Spleen (tissue), 13 donors: ENCODE measurements at places on chromosomes 13 and 19. TPM values are rescaled to one million over a fixed set of nuclear protein-coding genes. Genes with fewer than 3 reads are reported as not detected.
A peak's percentile ranks its signal among the peaks of the same experiment; 100 is the strongest.

Gene CCL25
- polyA plus RNA-seq = 0.51 TPM

Gene SLC1A6
- polyA plus RNA-seq = not detected

Gene NCAN
- not detected for polyA plus RNA-seq

Gene GJB6
- 0.30 TPM for polyA plus RNA-seq

Gene ZNF763
- 6.4 TPM for polyA plus RNA-seq

Gene ALG11
- polyA plus RNA-seq = 3.1 TPM

Gene GSX1
- not detected for polyA plus RNA-seq

Gene CEACAM8
- polyA plus RNA-seq = 1.2 TPM

Gene LIM2
- polyA plus RNA-seq = not detected

Gene ADGRE3
- polyA plus RNA-seq = 0.05 TPM

GRCh38 chr19:35000647-35001501 is 751 bp downstream of the GRAMD1A start:
- peak overlapping the region; percentile 98 for H3K27ac ChIP-seq
- no peaks in the 10 kb centered on the region for H3K27me3 ChIP-seq
- DNase-seq = peak; percentile 90
- peak overlapping the region; percentile 88 for H3K4me3 ChIP-seq

- no peak overlapping the region for H3K4me3 ChIP-seq
- no peaks in the 10 kb centered on the region for H3K36me3 ChIP-seq
- H3K27ac ChIP-seq = no peak overlapping the region
- DNase-seq = no peak
- peaks cover 24% of the 10 kb centered on the region for H3K4me1 ChIP-seq
Measured at GRCh38 chr13:46392967-46393366, 5.9 kb upstream of the RUBCNL start.

DNA sequence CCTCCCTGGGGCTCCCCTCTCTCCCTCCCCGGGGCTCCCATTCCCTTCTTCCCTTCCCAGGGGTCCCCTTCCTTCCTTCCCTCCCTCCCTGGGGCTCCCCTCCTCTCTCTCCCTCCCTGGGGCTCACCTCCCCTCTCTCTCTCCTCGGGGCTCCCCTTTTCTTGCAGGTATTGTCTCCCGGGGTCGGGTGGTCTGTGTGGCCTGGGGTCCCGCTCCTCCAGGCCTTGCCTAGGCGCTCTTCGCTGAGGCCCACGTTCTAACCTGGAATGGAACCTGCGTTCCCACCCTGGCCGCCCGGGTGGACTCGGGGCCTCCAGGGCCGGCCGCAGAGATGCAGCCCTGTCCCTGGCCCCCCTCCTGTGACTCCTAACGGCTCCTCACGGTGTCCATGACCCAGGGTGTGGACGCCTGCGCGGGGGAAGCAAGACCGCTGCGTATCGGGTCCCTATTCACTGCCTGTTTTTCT is 940 bp upstream of the DCUN1D2 start:
- peak; percentile 89 for DNase-seq
- peaks cover 6% of the 10 kb centered on the region for H3K36me3 ChIP-seq
- H3K27me3 ChIP-seq = no peaks in the 10 kb centered on the region

DNA sequence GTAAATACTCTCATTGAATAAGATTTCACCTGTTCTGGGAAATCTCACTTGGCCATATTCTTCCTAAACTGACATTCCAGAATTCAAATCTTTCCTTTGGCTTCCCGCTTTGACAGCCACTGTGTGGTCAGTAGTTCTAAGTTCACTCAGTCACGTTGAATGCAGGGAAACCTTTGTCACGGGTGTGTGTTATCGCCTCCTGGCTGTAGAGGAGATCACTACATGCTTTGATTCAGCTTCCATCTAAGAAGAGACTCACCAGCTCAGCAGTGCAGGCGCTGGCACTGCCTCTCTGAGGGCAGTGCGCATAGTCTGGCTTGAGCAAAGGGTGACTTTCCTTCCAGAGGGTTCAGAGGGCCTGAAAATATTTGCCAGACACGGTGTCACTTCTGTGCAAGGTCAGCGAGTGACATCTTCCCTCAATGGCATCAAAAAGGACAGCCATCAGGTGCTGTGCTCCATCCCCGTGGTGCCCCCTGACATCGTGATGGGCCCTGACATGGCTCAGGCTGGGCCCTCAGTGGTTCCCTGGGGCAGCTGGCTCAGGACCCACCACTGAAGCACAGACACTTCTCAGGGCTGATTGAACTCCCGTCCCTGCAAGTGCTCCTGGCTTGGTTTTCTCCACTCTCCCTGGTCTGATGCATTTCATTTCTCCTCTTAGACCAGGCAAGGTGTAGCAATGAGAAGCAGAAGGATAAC is 635.4 kb upstream of the ARGLU1 start:
- H3K4me1 ChIP-seq = no peaks in the 10 kb centered on the region
- no peaks in the 10 kb centered on the region for H3K27me3 ChIP-seq
- H3K36me3 ChIP-seq = no peaks in the 10 kb centered on the region
- no peak for DNase-seq
- peak overlapping the region; percentile 57 for H3K27ac ChIP-seq
- no peak overlapping the region for H3K4me3 ChIP-seq

GRCh38 chr19:56995303-56995702 is 124.5 kb upstream of the USP29 start:
- H3K27ac ChIP-seq = no peak overlapping the region
- DNase-seq = peak; percentile 15
- H3K36me3 ChIP-seq = no peaks in the 10 kb centered on the region

DNA sequence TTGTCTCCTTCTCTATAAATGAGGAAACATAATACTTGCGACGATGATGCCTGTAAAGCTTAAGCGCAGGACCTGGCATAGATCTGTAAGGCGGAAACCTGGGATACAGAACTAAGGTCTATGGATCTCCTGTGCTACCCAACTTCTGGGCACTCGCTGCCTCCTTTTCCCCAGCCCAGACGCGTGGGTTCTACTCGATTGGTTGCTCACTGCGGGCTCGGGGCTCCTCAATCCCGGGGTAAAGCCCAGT is 615 bp upstream of the PSMC4 start:
- peaks cover 34% of the 10 kb centered on the region for H3K36me3 ChIP-seq
- H3K4me1 ChIP-seq = peaks cover 19% of the 10 kb centered on the region

DNA sequence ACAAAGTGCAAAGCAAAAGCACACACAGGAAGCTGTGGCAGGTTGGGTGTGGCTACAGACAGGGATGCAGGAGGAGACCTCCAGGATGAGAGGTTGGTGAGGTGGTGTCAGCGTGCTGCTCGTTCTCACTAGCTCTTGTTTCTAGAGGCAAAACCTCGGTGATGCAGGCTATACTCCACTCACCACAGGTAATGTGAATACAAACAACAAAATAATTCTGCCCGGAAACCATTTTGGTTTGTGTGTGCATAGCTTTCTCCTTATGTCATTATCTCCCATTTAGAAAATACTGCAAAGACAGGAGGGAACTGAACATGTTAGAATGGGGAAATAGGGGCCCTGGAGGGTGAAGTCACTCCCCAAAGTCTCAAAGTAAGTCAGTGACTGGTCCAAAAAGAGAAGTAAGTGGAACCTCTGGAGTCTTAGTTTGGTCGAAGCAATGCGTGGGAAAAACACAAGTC is 9.4 kb downstream of the LCP1 start:
- H3K27ac ChIP-seq = peak overlapping the region; percentile 64
- peak; percentile 85 for DNase-seq
- no peak overlapping the region for H3K4me3 ChIP-seq
- H3K27me3 ChIP-seq = no peaks in the 10 kb centered on the region

DNA sequence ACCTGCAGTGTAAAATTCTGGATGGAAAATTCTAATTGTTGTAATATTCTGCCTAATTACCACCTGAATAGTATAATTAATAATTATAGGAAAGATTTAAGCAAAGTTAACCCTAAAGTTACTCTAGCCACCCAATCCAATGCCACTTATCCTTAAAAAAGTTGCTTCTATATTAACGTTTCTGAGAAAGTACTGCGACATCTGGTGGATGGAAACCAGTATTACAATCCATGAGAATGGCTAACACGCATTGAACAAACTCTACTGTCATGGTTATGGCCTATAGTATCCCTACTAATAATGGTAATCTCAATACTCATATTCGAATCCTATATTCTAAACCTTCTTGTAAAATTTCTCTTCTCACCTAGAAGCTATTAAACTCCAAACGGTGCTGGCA is 1551.8 kb downstream of the SLITRK1 start:
- no peak for DNase-seq
- no peak overlapping the region for H3K27ac ChIP-seq
- H3K4me3 ChIP-seq = no peak overlapping the region
- no peaks in the 10 kb centered on the region for H3K4me1 ChIP-seq
- H3K36me3 ChIP-seq = no peaks in the 10 kb centered on the region

GRCh38 chr13:97008643-97009042 is 14.4 kb upstream of the OXGR1 start:
- no peak for DNase-seq
- H3K4me1 ChIP-seq = no peaks in the 10 kb centered on the region
- H3K27ac ChIP-seq = no peak overlapping the region
- H3K36me3 ChIP-seq = no peaks in the 10 kb centered on the region

- no peak overlapping the region for H3K27ac ChIP-seq
- no peaks in the 10 kb centered on the region for H3K27me3 ChIP-seq
- no peaks in the 10 kb centered on the region for H3K4me1 ChIP-seq
- no peaks in the 10 kb centered on the region for H3K36me3 ChIP-seq
- DNase-seq = no peak
Measured at GRCh38 chr19:43719378-43719868, 3.5 kb downstream of the IRGC start.
